ENCODE measurements at places on chromosomes 4 and X.
A peak's percentile ranks its signal among the peaks of the same experiment; 100 is the strongest.

GRCh38 chr4:76969495-76969894, 19.9 kb downstream of the SEPTIN11 start:
- no peak overlapping the region for H3K27ac ChIP-seq
- H3K36me3 ChIP-seq: no peaks in the 10 kb centered on the region
- no peaks in the 10 kb centered on the region for H3K4me1 ChIP-seq
- H3K27me3 ChIP-seq: peaks cover 9% of the 10 kb centered on the region
- H3K4me3 ChIP-seq: no peak overlapping the region
- no peak for DNase-seq

GRCh38 chr4:117621673-117622072, 412.6 kb upstream of the NDST3 start:
- H3K4me1 ChIP-seq: no peaks in the 10 kb centered on the region
- H3K27ac ChIP-seq: no peak overlapping the region
- no peak overlapping the region for H3K4me3 ChIP-seq
- DNase-seq: no peak

GRCh38 chr4:11650801-11651596, 222.3 kb upstream of the HS3ST1 start:
- H3K4me1 ChIP-seq: no peaks in the 10 kb centered on the region
- H3K36me3 ChIP-seq: no peaks in the 10 kb centered on the region
- DNase-seq: no peak

- H3K27ac ChIP-seq: no peak overlapping the region
- no peaks in the 10 kb centered on the region for H3K36me3 ChIP-seq
- H3K4me3 ChIP-seq: peak overlapping the region; percentile 68
- peak; percentile 53 for DNase-seq
Measured at GRCh38 chr4:11428899-11429698, 405 bp upstream of the HS3ST1 start.

DNA sequence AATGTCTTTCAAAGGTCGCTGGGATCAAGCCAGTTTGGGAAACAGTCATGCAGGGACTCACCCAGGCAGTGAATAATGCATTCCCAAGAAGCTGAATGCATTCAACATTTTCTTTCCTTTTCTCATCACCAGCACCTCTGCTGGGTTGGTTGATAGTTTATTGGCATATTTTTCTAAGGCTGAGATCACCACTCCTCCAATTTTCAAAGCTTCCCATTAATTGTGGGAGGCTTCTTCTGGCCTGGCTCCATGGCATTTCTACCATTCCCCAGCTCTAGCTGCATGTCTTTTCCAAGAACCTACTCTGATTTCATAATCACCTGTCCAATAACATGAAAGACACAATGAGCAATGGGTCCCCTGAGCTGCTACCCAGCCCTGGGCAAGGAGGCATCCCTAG, 35.8 kb downstream of the CHRDL1 start:
- no peak overlapping the region for H3K27ac ChIP-seq
- H3K4me3 ChIP-seq: no peak overlapping the region
- no peaks in the 10 kb centered on the region for H3K36me3 ChIP-seq

- no peaks in the 10 kb centered on the region for H3K27me3 ChIP-seq
- H3K36me3 ChIP-seq: no peaks in the 10 kb centered on the region
- H3K4me1 ChIP-seq: no peaks in the 10 kb centered on the region
Measured at GRCh38 chr4:73844345-73844744, 7.9 kb downstream of the CXCL6 start.

DNA sequence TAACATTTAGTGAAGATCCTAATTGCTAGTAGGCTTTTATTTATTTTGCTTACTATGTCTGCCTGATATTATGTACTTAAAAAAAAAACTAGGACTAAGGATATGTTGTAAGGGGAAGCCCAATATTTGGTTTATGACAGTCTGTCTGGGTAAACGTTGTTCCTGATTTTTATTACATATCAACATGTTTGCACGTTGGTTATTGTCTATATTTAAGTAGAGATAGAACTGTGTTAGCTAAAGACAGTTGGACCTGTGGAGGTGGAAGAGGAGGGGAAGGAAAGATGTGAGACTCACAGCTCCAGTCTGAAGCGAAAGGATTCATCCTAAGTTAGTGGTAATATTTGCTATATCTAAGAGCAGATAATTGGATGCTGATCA, 90.3 kb downstream of the TMEM131L start:
- peaks cover 55% of the 10 kb centered on the region for H3K36me3 ChIP-seq
- no peak for DNase-seq
- H3K27me3 ChIP-seq: no peaks in the 10 kb centered on the region
- H3K27ac ChIP-seq: no peak overlapping the region
- peaks cover 11% of the 10 kb centered on the region for H3K4me1 ChIP-seq

- H3K27me3 ChIP-seq: no peaks in the 10 kb centered on the region
- no peaks in the 10 kb centered on the region for H3K36me3 ChIP-seq
- H3K4me3 ChIP-seq: no peak overlapping the region
Measured at GRCh38 chr4:188934320-188934962, 795.2 kb downstream of the TRIML1 start.
